ENCODE measurements at places on chromosomes 4 and X.
A peak's percentile ranks its signal among the peaks of the same experiment; 100 is the strongest.

GRCh38 chr4:80610199-80610598, 274.7 kb downstream of the CFAP299 start:
- no peak for DNase-seq

DNA sequence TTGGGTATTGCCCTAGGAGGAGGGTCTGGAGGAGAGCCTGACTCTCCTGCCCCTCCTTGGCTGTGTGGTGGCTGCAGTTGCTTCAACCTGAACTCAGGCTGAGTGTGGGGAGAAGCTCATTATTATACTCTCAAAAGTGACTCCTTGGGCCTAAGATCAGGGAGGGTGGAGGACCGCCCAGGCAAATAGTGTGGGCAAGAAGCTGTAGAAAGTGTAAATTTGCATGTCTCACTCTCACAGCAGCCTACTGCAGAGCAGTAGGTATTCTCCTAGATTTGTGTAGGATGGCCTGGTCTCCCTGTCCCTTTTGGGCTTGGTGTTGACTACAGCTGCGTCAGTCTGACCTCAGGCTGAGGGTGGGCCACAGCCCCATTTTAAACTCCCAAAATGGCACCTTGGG, 156.1 kb downstream of the ZNF330 start:
- DNase-seq: no peak

- no peak for DNase-seq
Measured at GRCh38 chr4:80507077-80507476, 171.5 kb downstream of the CFAP299 start.

GRCh38 chrX:38891641-38892413, 90.6 kb downstream of the MID1IP1 start:
- DNase-seq: no peak

GRCh38 chr4:156838761-156839160, 132.8 kb downstream of the PDGFC start:
- no peak for DNase-seq

DNA sequence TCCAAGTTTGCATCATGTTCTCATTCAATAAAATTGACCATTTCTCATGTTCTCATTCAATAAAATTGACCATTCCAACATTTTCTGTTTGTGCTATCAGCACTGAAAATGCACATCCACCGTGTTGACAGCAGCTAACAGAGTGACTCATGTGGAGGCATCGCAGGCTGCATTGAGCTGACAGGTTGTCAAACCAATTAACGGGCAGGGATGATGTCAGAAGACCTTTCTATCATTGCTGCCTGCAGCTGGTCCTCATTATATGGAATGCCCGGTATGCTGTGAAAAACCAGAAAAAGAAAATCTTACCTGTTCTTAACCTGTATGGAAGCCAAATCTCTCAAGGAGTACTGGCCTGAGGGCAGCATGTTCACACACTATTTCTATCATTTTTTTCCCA, 202.0 kb downstream of the SMIM20 start:
- DNase-seq: no peak

- DNase-seq: no peak
Measured at GRCh38 chr4:95256108-95256835, 292.5 kb downstream of the UNC5C start.

DNA sequence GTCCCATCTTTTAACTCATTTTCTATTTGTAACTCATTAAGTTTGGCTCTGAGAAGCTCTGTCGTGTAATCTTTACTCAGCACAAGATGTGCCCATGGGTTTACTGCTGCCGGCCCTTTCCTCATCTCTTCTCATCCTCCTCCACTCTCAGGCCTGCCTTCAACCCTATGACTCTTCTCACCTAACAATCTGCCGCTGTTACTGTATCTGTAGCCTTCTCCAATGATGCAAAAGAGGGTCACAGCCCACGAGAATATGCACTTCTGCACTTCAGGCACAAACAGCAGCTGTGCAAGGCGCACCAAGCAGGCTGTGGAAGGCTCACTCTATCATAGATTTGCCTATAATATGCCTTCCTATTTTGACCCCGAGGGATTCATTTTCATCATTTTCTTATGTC, 546.5 kb upstream of the GALNTL6 start:
- no peak for DNase-seq

- DNase-seq: no peak
Measured at GRCh38 chrX:13898603-13899002, 81.7 kb upstream of the GPM6B start.

GRCh38 chrX:19886883-19887531, 393 bp downstream of the SH3KBP1 start:
- DNase-seq: peak; percentile 25

GRCh38 chrX:47129899-47130358, 14.6 kb downstream of the NDUFB11 start:
- no peak for DNase-seq

DNA sequence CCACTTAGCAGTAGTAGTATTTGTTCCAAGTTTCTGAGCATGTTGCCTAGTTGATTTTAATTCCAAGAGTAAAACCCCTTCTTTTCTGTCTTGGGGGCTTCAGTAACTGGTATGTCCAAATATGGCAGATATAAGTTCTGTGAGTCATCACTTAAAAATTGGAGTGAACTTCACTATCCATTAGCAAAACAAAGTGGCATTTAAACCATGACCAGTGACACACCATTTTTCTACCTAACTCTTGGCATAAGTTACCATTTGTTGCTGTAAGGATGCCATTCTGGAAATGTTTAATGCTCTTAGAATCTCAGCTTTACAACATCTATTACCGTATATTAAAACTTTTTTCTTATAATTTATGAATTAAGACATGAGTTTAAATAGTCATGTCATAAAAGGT, 102.0 kb downstream of the CBR4 start:
- DNase-seq: no peak

- DNase-seq: no peak
Measured at GRCh38 chrX:128599632-128600031, 547.4 kb upstream of the ACTRT1 start.

DNA sequence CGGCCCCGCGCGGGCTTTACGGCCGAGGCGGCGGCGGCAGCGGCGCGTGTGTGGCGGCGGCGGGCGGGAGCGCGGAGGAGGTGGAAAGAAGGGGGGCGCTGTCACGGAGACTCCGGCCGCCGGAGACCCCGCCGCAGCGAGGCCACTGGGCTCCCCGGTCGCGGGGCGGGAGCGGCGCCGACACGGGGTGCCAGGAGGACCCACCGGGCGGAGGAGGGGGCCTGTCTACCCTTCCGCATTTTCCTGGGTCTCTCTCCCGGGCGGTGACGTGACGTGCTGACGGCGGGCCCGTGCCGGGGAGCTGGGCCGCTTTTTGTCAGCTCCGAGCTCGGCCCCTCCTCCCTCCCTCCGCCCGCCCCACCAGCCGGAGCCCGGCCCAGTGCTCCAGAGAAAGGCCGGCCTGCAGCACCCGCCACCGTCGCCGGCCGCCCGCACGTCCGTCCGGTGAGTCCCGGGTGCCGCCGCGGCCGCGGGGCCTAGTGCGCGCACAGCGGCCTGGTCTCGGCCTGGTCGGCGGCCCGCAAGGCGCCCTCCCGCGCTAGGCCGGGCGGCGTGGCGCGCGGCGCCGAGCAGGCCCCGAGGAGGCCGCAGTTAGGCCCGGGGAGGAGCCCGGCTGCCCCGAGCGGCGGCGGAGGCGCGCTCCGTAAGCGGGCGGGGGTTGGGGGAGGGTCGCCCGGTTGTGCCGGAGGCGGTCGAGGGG, at the start of gene ZFX:
Gene ZFX (plus strand): TSS at position 379 of the 700 bp plus-strand sequence. CDS start 23,014 bp downstream, outside the sequence.
- DNase-seq: no peak

GRCh38 chr4:24024157-24024556, 134.3 kb upstream of the PPARGC1A start:
- no peak for DNase-seq

- DNase-seq: no peak
Measured at GRCh38 chr4:87566276-87566675, 37.1 kb upstream of the SPARCL1 start.

- no peak for DNase-seq
Measured at GRCh38 chr4:57184378-57185029, 74.3 kb upstream of the IGFBP7 start.

GRCh38 chrX:88613338-88613737, 133.7 kb upstream of the CPXCR1 start:
- DNase-seq: no peak

- DNase-seq: no peak
Measured at GRCh38 chr4:156767911-156768415, 203.6 kb downstream of the PDGFC start.

All from inflammatory macrophage treated with lipopolysaccharide for 1 hour (primary cell).